ENCODE measurements at places on chromosomes 7 and 10.

- no peak for DNase-seq
Measured at GRCh38 chr7:39678930-39679709, 55.7 kb downstream of the RALA start.

GRCh38 chr7:138907201-138907847 lies 73.9 kb downstream of the KIAA1549 start:
- DNase-seq = no peak

- DNase-seq = no peak
Measured at GRCh38 chr7:100575746-100576383, 2.2 kb upstream of the SAP25 start.

GRCh38 chr7:9231630-9232121 lies 798.3 kb downstream of the NXPH1 start:
- peak; percentile 96 for DNase-seq

GRCh38 chr7:151429560-151430331 lies 10.2 kb downstream of the CRYGN start:
- DNase-seq = peak; percentile 29

DNA sequence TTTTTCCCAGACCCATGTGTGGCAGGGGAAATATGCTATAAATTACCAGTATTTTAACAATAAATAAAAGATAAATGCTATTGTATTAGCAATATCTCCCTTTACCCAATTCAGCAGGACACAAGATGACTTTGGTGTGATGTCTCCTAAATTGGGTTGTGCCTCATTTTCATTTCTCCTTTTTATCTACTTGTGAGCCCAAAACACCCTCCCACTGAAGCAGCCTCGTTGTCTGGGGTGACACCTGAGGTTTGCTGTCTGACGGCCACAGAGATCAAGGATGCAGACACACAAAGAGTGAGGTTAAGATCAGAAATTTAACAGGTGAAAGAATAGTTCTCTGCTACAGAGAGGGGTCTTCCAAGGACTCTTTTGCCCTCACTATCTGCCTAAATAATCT lies 27.1 kb upstream of the CC2D2B start:
- no peak for DNase-seq

GRCh38 chr10:125193306-125193877 lies 33.0 kb upstream of the CTBP2 start:
- DNase-seq = no peak

- DNase-seq = no peak
Measured at GRCh38 chr10:58971796-58972491, 204.5 kb upstream of the PHYHIPL start.

DNA sequence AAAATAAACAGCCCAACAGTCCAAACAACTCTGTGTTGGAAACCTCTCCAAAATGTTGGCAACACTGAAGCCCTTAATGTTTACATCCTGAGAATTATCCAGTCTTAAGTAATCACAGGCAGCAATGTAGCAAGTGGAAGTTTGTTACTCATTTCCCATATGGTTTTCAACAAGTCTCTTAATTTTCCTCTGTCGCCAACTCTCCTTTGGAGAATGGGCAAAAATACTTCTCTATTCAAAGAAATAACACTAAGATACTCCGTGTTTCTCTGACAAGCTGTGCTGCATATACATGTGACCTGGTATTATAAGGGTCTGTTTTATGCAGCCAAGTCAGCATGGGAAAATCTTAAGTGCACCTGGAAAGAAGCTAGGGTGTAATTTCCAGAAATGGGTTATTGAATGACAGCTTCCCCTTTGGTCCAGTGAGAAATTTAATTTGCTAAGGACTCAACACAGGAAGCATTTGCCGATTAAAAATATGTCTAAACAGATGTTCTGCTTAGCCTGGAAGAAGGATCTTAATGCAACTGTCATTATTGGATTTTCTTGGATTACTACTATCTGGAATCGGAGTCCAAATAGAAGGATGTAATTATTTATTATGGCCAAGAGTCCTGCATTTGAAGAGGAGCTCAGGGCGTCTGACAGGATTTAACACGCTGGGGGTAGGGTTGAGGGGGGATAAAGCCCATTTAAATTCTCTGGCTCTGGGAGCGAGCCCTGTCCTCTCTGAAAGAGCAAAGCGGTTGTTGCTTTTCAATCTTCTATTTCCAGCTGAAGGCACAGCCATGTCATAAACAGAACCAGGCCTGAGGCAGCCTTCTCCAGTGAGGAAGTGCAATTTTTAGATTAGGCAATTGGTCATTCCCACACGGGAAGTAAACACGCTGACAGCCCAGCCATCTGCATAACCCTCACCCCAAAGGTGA lies 73.1 kb downstream of the TLL2 start:
- DNase-seq = no peak

DNA sequence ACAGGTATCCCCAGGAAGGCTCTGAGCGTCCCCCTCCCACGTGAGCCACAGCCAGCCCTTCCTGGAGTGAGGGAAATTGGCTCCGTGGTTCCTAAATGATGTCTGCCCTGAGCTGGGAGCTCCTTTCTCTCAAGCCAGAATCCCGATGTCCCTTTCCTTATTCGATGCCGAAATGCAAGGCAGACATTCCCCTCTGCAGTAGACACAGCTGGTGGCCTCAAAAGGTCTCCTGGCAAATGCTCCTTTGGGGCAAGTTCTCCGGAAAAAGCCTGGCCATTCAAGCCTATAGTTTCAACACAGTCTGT lies 98.9 kb downstream of the HIP1 start:
- no peak for DNase-seq

DNA sequence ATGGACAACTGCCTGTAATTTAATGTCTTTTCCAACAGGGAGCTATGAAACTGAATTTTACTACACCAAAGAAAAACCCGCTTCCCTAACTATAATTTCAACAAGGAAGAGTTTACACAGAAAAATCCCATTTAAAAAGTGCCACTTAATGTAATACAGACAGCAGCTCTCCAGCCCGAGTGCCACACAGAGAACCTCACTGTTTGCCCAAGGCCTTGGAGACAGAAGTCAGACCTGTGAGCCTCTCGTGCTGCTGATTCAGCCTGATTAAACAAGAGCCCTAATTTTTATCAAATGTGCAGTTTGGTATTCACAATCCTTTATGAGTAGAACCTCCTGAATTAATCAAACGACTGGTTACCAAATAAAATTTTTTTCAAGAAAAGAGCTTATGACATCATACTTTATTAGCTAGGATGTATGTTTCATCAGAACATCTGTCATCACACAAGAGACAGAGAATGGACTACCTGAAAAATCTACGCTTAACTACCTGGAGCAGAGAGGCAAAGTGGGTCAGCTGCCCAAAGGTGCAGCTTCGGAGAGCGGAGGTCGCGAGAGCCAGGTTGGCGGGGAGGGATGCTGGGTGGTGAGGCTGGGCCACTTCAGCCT lies 543.6 kb downstream of the SDK1 start:
- DNase-seq = no peak

- DNase-seq = no peak
Measured at GRCh38 chr10:109178591-109178990, 744.7 kb downstream of the XPNPEP1 start.

- no peak for DNase-seq
Measured at GRCh38 chr10:80313523-80313922, 24.1 kb upstream of the MAT1A start.
